ENCODE measurements at places on chromosomes 13 and 19.
A peak's percentile ranks its signal among the peaks of the same experiment; 100 is the strongest.

DNA sequence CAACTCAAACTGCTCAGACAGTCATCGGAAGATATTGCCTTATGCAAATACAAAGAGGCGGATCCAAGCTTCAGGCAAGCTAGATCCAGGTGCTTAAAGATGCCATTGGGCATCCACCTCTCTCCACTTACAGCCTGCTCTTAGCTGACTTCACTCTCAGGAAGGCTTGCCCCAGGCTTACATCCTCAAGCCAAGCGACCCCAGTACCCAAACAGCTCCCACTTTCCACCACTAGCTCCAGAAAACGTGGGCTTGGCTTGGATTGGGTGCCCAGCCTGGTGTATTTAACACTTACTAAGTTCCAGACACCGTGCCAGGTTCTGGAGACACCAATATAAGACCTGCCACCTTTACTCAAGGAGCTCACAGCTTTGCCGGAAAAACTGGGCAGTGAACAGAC is 142.1 kb upstream of the VSTM2B start:
- no peak for DNase-seq

DNA sequence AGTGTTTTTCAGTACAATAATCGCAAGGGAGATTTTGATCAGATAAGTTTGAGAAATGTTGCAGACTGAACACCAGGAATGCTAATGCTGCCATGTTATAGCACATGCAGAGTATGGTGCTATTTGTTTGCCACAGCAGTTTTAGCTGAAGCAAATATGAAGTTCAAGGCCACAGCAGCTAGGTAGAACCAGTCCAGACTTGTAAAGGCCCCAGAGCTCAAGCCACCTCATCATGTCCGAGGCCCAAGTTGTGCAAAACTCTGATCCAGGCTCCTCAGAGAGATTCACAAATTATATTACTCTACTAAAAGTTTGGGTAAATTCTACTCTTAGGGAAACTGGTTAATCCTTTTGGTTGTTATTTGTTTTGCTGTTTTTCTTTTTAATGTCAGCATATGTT is 2702.6 kb downstream of the PCDH9 start:
- no peak for DNase-seq

DNA sequence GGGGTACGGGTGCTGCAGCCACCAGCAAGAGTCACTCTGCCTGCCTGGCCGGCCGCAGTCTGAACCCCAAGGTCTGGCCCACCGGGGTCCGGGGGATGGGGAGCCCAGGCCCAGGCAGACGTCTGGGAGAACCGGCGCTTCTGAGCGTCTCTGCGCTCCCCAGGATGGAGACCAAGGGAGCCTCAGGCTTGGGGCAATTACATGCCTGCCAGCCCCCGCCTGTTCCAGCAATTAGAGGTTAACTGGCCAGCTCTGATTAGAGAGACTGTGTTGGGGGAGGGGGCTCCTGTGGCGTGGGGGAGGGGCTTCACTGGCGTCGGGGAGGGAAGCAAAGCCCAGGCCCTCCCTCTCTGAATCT is 11.9 kb downstream of the MEIS3 start:
- DNase-seq, result no peak

- DNase-seq, result no peak
Measured at GRCh38 chr13:105638426-105638825, 897.0 kb downstream of the EFNB2 start.

- DNase-seq, result peak; percentile 22
Measured at GRCh38 chr13:31923134-31923763, 108.3 kb upstream of the FRY start.

DNA sequence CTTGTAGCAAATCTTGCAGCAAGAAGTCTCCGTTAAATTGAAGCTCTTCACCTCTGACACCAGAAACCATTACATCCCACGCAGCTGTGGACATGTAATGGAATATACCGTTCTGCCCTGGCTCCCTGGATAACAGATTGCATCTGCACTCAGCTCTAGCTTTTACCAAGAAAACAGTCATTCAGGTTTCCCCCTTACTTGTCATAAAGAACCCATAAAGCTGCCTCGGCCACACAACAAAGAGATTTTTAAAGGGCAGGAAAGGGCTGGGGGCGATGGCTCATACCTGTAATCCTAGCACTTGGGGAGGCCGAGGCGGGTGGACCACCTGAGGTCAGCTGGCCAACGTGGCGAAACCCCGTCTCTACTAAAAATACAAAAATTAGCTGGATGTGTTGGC is 127.6 kb upstream of the RFC3 start:
- no peak for DNase-seq

GRCh38 chr19:29544656-29545360 is 19.0 kb downstream of the VSTM2B start:
- DNase-seq, result no peak

- no peak for DNase-seq
Measured at GRCh38 chr19:16327911-16328823, 3.5 kb downstream of the KLF2 start.

DNA sequence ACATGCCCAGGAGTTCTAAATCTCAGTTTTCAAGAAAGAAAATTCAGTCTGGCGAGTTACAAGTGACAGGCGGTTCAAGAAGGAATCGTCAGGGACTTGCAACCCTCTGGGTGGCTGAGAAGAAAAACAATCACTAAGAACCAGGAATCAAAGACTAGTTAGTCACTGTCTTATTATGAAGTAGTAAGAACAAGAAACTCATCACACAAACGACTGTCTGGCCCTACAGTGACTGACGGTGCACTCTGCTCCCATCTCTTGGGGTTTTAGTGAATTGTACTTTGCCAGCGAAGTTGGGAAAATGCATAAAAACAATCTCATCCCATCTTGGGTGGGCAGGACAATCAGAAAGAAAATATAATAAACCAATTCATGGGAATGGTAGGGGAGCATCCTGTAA is 63.7 kb upstream of the SACS start:
- no peak for DNase-seq

DNA sequence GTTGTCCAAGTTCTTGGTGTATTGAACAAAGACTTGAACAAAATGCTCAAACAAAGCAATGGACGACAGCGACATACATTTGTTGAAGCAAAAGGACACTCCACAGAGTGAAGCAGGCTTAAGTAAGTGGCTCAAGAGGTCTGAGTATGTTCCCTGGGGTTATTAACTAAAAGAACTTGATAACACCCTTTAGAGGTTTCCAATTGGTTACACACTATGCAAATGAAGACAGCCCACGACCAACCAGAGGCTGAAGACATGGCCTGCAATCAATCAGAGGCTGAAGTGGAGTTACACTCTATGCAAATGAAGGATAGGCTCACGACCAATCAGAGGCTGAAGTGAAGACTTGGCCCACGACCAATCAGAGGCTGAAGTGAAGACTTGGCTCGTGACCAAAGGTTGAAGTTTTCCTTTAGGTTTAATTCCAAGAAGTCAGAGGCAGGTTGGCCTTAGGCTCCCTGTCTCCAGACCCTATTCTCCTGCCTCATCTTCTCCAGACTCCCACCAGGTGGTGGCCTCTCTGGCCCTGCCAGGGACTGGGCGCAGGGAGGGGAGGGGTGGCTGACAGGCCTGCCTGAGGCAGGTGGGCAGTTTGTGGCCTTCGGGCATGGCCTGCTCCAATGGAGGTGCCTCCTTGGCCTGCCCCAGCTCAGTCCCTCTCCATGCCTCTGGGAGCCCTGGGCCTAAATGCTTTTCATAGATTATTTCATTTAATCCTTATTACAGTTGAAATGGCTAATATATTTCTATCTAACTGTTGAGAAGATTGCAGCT is 38.1 kb downstream of the CCDC169 start:
- no peak for DNase-seq

- DNase-seq, result no peak
Measured at GRCh38 chr13:20170921-20171320, 10.1 kb upstream of the GJA3 start.

DNA sequence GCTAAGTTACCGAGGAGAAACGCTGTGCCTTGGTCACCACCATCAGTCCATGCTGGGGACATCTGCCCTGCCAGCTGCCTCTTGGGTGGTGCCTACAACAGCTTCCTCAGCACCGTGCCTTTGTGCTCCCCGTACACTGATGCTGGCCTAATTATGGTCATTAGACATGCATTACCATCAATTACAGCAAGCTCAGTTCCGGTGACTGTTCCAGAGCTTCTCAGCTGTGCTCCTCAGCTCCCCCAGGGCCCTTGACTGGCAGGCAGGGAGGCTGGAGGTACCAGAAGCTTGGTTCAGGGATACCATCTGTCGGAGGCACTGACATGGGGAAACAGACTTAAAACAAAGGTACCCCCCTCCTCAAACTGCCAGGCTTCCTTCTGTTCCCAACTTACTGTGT is 40.2 kb downstream of the CILP2 start:
- DNase-seq, result no peak

- DNase-seq, result no peak
Measured at GRCh38 chr19:12752056-12752781, 628 bp downstream of the BEST2 start.

DNA sequence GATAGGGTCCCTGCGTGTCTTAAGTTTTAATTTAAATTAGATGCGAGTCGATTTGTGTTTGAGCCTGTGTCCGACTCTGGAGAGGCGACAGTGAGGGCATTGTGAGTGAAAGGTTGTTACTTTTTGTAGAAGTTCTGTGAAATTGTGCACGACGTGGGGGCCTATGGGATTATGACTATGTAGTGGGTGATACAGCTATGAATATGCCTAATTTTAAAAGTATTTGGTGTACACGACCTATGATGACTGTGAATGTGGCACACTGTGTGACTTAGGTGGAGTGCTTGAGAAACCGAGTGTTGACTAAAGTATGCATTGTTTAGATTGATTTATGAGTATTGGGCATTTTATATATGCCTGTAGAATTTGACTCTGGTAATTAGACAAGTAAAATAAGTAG is 646 bp downstream of the ZNF567 start:
- DNase-seq, result no peak

DNA sequence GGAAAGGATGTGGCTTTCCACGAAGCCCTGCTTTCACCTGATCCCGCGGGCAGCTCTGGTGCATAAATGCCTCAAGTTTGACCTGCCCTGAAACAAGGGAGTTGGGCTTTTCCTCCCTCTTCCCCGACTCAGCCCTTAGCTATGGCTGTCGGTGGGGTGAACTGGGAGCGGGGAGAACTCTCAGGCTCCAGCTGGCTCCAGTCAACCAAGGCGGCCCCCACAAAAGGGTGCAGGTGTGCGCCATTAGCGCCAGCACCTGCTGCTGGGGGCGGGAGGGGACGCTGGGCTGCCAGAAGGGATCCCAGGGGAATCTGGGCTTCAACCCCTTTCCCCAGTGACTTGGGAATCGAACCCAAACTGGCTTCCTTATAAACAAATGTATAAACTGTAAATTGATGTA is 7.1 kb upstream of the DHRS12 start:
- DNase-seq, result no peak

DNA sequence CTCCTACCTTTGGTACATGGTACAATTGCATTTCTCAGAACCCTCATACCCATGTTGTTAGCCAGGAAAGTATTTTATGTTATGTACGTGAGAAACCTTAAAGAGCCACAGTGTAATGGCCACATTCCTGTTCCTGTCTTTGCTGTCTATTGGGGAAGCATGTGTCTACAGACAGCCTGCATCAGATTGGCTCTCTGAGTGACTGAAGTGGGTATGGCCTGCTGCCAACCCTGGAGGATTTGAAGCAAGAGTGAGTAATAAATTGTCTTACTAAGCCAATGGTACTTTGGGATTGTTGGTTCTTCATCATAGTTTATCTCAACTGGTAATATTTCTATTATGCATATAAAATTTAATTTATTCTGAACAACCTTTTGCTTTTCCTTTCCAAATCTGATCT is 574.1 kb downstream of the LMO7 start:
- peak; percentile 61 for DNase-seq

DNA sequence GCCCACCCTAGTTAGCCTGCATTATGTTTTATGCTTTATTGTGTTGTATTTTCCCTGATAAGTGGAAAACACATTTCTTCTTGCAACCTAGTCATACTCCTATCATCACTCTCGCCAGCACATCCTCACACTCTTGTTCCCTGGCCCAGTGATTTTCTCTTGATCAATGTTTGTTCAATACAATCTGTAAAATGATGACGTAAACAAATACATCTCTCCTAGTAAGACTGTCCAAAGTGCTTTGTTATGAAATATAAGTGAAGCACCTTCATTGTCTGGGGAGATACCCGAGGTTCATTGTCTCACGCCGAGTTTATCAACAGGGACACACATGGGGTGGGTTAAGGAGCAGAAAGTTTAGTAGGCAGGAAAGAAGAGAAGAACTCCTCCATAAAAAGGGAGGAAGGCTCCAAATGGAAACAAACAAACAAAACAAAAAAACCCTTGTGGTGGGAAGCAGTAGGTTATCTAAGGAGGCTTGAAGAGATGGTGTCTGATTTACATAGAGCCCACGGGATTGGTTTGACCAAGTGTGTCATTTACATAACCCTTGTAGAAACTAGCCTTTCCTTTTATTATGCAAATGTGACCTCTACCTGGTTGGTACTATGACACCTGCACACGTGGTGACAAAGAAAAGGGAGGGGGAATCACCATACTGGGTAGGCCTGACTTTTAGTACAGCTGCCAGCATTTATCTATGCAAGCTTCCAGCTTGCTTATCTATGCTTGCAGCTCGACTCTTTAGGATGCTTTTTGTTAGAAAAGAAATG is 1317.9 kb upstream of the SPRY2 start:
- no peak for DNase-seq

GRCh38 chr13:97435794-97436193 is 1.8 kb downstream of the RAP2A start:
- DNase-seq, result no peak

GRCh38 chr19:39112338-39112890 is 13.2 kb upstream of the PAK4 start:
- DNase-seq, result no peak

GRCh38 chr13:59274958-59275727 is 888.6 kb downstream of the DIAPH3 start:
- DNase-seq, result no peak

- DNase-seq, result peak; percentile 37
Measured at GRCh38 chr13:80030491-80030890, 310.4 kb downstream of the SPRY2 start.

GRCh38 chr13:76425935-76426334 is 460.3 kb downstream of the KCTD12 start:
- no peak for DNase-seq

GRCh38 chr13:112838842-112839117 is 130.2 kb upstream of the MCF2L start:
- DNase-seq, result no peak

GRCh38 chr13:22589880-22590279 is 590.9 kb upstream of the SGCG start:
- DNase-seq, result no peak

- DNase-seq, result no peak
Measured at GRCh38 chr13:98479496-98480003, 97.4 kb downstream of the STK24 start.

- no peak for DNase-seq
Measured at GRCh38 chr19:46978171-46978869, 41.3 kb upstream of the NPAS1 start.

DNA sequence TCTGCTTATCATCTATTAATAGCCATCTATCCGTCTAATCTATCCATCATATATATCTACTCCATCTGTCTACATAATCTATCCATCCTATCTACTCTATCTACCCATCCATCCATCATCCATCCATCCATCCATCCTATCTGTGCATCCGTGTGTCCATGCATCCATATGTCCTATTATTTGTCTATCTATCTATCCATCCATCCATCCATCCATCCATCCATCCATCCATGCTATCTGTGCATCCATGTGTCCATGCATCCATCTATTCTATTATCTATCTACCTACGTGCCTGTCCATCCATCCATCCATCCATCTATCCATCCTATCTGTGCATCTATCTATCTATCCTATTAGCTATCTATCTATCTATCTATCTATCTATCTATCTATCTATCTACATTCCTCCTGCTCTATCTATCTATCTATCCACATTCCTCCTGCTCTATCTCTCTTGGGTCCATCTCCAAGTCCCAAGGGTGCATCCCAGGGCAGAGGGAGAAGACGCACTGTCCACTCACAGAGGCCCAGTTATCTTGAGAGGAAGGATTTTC is 1.9 kb downstream of the CYP4F2 start:
- no peak for DNase-seq
